ENCODE measurements at places on chromosomes 2 and 18.

DNA sequence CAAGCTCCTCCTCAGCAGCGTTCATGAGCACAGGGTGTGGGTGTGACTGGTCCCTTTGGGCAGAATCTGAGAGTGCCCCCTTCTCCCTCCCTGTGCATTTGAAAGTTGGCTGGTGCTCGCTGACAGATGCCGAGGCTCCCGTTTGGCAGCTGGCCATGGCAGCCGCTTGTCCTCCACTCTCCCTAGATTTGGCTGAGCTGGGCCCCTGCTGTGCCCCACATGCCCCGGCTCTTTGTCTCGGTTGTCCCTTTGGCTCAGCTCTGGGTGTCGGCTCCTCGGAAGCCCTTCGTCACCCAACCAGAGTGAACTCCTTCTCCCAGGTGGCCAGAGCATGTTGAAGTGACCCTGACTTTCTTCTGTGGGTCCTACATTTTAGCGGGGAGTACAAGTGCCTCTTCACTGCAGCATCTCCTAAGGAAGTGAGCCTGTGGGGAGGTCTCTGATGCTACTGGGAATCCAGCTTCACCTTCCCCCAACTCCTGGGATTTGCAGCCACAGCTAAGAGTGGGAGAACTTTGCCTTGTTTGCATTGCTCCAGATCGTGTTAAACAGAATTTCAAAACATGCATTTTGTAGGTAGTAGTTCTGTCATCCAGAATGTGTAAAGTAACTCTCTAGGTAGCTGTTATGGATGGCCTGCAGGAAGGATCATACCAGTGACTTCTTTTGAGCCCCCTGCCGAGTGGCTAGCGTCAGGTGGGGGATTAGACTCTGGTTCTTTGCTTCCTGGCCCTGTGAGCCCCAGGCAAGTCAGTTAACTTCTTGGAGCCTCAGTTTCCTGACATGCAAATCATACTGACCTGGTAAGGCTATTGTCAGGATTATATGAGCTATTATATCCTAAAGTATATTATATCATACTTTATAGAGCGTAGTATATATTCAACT lies 24.2 kb downstream of the HPCAL1 start:
- no peak for DNase-seq

- no peak for DNase-seq
Measured at GRCh38 chr18:58806826-58807714, 57.6 kb upstream of the ZNF532 start.

DNA sequence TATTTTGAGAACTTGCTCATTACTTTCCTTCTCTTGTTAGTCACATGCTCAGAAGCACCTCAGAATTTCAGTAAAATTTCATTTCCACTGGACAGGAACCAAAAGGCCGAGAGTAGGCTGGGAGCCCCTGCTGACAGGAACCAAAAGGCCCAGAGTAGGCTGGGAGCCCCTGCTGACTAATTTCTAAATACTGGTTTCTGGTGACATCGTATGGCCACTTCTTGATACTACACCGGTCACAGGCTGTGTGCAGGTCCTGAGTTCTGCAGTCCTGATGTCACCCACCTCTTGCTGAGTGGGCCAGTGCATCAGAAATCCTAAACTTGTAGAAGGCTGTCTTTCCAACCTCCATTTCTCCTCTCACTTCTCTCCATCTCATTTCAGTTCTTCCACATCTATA lies 17.7 kb upstream of the EN1 start:
- no peak for DNase-seq

DNA sequence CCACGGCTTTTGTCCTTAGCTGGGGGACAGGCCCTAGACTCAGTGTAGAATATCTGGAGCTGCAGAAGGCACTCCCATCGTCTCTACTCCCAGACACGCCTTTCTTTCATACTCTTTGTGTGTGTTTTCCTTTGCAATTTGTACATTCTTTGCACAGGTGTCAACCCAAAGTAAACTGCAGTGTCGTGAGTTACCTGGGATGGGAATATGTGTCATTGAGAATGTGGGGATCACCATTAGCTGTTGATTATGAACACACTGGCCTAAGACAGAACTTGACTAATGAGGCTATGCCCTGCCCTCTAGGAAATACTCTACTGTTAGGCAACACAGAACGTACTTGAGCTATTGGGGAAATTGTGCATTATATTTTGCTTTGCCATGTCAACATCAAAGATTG lies 233.3 kb downstream of the SETBP1 start:
- DNase-seq = no peak

- DNase-seq = no peak
Measured at GRCh38 chr2:207236156-207236935, 70.6 kb upstream of the KLF7 start.

- DNase-seq = no peak
Measured at GRCh38 chr18:72674710-72675109, 130.6 kb upstream of the CBLN2 start.

GRCh38 chr2:119736021-119736420 lies 23.7 kb upstream of the PTPN4 start:
- no peak for DNase-seq

DNA sequence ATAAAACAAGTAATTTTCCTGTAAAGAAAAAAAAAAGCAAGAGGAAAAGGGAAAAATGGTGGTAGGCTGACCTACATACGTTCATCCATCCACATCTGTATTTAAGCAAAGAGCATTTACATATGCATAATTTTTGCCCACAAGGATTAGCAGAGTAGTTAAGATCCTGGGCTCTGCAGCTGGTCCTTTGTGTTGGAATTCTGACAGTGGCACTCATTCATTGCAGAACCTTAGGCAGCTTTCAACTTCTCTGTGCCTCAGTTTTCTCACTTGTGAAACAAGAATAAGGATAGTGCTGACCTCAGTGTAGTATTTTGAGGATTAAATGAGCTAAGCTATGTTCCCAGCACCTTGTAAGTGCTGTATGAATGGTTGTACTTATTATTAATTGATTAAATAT lies 211.3 kb downstream of the ARL4C start:
- DNase-seq = no peak

DNA sequence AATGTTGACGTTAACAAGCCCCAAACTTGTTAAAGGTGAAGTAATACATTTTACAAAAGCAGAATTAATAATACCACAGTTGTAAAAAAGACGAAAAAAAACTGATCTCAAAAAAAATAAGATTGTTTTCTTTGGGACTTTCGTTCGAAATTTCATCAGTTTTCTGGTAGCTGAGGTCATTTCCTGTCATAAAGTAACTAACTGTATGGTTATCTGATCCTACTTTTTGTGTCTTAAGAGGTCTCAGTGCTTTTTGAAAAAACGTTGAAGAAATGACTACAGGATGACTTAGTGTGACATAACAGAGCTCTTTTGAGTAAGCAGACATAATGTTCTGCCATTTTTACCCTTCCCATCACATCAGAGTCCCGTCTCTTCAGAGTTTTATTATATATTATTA lies 79.3 kb downstream of the BIRC6 start:
- DNase-seq = no peak

DNA sequence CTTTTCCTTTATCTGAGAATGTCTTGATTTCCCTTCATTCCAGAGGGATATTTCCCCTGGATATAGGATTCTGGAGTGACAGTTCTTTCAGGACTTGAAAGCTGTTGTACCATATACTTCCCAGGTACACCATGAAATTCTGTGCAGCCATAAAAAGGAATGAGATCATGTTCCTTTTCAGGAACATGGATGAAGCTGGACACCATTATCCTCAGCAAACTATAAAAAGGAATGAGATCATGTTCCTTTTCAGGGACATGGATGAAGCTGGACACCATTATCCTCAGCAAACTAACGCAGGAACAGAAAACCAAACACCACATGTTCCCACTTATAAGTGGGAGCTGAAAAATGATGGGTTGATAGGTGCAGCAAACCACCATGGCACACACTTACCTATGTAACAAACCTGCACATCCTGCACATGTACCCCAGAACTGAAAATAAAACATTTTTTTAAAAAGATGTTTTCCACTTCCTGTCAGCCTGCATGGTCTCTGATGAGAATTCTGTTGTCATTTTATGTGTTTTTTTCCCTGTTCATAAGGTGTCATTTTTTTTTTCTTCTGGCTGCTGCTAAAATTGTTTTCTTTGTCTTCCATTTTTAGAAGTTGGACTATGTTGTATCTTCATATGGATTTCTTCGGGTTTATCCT lies 133.3 kb downstream of the DNAH6 start:
- DNase-seq = no peak

DNA sequence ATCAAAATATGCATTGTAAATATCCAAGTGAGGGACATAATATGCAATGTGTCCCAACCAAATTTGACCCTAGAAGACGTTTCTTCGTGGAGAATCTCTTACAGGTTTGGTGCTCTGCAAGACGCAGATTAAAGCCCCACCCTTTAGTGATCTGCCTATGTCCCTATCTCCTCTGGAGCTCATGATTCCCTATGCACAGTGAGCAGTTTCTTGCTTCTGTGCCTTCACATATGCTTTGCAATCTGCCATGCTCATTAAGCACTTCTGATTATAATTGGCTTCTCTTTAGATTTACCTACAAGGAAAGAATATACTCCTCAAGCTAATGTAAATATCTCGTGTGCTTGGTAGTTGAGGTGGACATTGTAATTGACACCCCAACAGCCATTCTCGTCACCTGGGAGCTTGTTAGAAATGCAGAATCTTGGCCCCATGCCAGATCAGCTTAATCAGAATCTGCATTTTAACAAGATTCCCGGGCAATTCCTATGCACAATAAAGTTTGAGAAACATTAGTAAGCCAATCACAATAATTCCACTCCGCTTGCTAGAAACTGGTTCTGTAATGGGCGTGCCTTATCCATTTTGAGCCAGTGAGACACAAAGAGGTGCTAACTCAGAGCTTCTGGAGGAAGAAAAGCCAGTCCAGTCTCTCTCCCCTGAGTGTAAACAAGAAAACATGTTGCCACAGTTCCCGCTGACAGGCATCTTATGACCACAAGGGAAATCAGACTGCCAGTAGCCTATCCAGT lies 2.8 kb upstream of the PUM2 start:
- DNase-seq = no peak

- no peak for DNase-seq
Measured at GRCh38 chr2:241842620-241843211, 16.0 kb downstream of the PDCD1 start.

- no peak for DNase-seq
Measured at GRCh38 chr2:197576631-197577030, 60.8 kb downstream of the MOB4 start.

GRCh38 chr2:206979365-206979764 lies 40.0 kb downstream of the CPO start:
- DNase-seq = no peak

- DNase-seq = no peak
Measured at GRCh38 chr2:236972491-236973342, 113.0 kb upstream of the COPS8 start.

DNA sequence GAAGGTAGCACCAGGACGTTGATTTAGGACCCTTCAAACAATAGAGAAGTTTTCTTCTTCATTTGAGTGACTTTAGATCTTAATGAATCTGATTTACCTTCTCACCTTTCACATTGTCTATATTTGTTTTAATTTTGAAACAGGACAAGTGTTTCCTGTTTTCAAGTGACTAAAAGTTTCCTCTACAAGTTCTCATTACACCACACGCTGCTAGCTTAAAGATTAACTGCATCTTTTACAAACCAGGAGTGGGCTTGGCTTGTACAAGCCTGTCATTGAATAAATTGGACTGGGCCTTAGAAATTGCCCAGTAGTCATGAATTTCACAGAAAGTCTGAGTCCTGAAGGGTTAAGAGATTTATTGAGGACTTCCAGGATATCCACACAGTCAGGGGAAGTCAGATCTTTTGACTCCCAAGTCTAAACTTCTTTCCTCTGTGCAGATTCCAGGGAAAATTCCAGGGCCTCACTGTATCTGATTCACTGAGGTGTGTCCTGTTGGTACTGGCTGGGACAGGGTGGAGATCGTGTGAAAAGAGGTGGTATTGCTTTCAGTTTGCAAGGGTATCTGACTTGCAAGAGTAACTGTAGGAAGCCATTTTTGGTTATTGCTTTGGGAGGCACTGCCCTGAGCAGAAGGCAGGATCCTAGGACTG lies 3.4 kb downstream of the SGPP2 start:
- no peak for DNase-seq

DNA sequence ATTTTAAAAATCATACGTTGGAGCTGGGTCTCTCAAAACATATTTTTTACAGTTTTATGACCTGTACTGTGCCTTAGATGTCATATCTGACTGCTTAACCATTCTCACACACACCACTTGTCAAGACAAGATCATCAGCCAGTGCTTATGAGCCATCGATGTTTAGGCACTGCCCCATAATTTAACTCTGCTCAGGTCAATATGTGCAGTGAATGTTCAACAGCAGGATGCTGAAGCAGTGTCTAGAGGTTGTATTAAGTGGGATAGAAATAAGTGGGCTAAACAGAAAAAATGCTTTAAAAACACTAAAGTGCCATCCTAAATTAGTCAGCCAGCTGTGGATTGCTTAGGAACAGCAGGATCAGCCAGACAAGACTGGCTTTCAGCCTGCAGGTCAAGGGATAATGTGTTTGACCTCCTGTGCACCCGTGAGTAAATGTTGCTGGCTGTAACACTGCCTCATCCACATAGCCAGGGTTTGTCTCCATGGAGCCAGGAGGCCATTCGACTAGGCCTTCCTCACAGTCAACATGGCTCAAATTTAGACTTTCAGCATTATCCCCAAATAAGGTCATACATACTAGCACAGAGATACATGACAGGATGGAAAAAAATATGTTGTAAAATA lies 139.0 kb upstream of the NXPH2 start:
- no peak for DNase-seq

DNA sequence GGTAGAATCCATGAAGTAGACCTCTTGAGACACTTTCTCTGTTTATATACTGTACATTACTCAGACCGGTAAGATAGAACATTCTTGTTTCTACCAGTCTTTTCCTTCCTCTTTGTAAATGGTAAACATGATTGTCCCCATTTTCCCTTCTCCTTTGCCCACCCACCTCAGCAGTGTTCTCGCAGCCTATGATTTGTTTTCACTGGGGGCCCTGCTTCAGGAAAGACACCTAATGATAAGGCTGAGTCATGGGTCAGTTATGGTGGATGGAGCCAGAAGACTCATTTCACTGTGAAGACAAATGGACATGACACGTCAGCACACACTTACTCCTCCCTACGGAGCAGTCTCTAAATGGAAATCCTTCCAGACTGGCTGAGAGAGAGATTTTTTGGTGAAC lies 23.7 kb downstream of the CENPO start:
- DNase-seq = no peak

GRCh38 chr2:4265936-4266335 lies 562.6 kb downstream of the DCDC2C start:
- no peak for DNase-seq
